Activated CD4-positive, alpha-beta T cell treated with anti-CD3 and anti-CD28 coated beads, Interleukin-2, amount 10 ng/mL, durations not matched to agents 7 days and 5 days (primary cell): ENCODE measurements at places on chromosomes 3 and 15. TPM values are rescaled to one million over a fixed set of nuclear protein-coding genes. Genes with fewer than 3 reads are reported as not detected.

DNA sequence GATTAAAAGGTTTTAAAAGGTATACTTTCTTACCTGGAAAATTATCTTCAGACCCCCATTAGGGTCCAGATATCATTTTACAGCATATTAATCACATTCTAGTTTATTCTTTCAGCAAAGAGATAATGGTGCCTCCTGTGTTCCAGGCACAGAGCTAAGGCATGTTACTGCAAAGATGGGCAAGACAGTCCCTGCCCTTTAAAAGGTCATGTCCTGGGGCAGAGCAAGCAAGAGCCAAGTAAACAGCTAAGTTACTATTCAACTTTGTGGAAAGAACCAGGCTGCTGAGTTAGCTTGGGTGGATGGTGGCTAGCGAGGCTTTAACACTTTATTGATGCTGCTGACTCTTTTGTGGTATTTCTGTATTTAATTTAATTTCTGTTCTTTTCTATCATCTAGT, 75.0 kb downstream of the LRRC28 start:
- no peak for DNase-seq

DNA sequence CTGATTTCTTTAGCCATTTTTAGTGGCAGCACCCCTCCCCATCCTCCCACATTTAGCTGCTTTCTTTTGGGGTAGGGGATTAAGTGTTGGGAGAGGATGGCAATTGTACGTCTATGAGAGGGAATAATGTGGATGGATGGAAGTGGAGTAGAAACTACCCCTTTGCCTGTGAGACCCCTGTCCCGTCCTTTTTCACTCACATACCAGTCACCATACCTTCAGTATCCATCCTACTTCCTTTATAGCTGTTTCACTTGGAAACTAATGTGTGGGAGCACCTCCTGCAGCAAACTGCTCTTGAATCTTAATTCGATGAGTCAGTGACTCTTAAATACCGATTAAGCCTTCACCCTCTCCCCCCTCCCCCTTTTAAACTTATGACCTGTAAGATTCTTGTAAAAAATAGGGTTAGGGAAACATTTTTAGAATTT, 730 bp downstream of the SPRED1 start:
- no peak for DNase-seq

DNA sequence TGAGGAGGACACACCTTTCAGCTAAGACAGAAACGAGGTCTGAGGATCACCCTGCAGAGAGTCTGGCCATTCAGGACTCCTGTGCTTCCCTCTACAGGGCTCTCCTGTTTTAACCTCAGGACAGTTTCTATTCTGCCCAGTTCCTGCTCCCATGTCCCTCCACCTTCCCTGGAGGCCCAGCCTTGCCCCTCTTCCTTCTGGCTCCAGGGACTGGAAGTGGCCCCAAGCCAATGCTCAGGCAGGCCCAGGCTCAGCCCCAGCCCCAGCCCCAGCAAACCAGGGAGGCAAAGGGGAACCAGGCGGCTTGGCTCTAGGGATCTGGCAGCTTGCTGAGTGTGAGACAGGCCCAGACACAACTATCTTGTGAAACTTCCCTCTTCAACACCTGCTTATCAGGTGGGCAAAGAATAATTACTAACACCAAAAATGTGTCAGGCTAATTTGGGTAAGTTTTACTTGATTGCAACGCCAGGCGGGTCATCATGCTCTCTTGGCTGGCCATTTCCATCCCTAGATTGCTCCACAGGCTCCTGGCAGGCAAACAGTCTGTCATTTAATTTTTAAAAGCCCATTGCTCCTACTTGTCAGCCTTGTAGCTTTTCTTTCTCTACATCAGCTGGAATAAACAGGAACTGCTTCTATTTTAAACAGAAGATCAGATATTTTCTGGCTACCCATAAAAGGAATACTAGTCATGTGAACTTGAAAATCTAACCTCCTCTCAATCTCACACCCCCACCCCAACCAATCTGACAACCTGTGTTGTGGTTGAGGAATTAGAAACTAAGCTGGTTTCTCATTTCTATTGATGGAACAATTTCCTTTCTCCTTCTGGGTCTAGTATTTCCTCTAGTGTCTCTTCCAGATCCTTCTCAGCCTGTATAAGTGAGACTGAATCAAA, 33.5 kb downstream of the UPK1B start:
- DNase-seq = peak; percentile 37

- no peak for DNase-seq
Observed at GRCh38 chr15:57797568-57798267, 91.2 kb downstream of the POLR2M start.

- no peak for DNase-seq
Observed at GRCh38 chr3:112569265-112569664, 7.4 kb downstream of the SLC35A5 start.

GRCh38 chr3:177374323-177374722, 177.0 kb upstream of the TBL1XR1 start:
- DNase-seq = no peak

DNA sequence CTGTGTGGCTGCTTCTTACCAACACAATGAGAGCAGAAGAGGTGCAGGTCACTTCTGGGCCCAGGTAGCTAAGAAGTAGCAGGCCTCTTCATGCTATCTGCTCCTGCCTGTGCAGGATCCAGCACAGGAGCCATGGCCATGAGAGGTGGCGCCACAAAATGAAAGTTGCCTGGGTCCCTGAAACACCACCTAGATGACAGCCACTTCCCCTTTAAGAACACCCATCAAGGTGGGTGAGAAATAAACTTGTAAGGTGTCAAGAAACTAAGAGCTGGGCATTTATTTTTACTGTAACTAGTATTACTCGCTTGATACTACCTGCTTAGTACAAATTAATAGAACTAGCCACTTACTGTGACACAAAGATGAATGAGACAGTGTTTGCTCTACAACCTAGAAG, 484.6 kb upstream of the TBL1XR1 start:
- DNase-seq = no peak

GRCh38 chr3:180059356-180059755, 22.6 kb upstream of the PEX5L start:
- DNase-seq = no peak

GRCh38 chr15:33132722-33133345, 61.7 kb downstream of the FMN1 start:
- no peak for DNase-seq

- no peak for DNase-seq
Observed at GRCh38 chr3:188948997-188949389, 222.8 kb upstream of the TPRG1 start.

GRCh38 chr15:67835297-67836133, 4.3 kb downstream of the RNU6-1 start:
- DNase-seq = no peak

- DNase-seq = no peak
Observed at GRCh38 chr3:184812662-184813042, 686 bp downstream of the VPS8 start.

GRCh38 chr3:54917174-54917573, 10.7 kb downstream of the LRTM1 start:
- DNase-seq = no peak

DNA sequence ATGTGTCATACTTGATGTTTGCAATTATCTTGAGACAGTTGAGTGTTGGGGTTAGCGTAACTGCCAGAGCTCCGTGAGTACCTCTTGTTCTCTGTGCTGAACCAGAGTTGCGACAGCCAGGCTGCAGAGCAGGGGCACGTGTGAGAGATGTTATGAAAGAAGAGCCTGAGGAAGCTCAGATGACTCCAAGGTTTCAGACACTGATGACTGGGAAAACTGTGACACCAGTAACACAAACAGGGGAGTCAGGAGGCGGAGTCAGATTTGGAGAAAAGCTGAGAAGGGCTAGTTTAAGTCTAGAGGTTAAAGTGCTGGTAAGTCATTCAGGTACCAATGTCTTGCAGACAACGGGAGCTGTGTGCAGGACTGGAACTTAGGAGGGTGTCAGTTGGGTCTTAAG, 45.0 kb downstream of the BLM start:
- no peak for DNase-seq

GRCh38 chr15:70669966-70670658, 93.2 kb downstream of the UACA start:
- DNase-seq = no peak

DNA sequence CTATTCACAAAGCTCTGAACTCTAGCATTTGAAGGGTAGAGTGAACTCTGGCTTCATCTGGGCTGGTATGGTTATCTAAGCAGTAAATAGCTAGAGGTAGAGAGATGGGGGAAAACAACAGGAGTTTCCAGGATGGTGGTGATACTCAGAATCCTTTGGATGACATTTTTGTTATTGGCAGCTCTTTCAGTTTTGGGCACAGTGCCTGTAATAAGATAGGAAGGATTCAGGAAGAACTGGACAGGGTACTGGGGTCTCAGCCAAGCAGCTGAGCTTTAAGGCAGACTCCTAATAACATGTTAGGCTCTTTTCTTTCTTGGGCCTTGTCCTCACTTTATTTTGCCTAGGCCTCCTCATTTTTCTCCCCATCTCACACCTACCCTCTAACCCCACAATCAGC, 338.5 kb downstream of the CADM2 start:
- no peak for DNase-seq

DNA sequence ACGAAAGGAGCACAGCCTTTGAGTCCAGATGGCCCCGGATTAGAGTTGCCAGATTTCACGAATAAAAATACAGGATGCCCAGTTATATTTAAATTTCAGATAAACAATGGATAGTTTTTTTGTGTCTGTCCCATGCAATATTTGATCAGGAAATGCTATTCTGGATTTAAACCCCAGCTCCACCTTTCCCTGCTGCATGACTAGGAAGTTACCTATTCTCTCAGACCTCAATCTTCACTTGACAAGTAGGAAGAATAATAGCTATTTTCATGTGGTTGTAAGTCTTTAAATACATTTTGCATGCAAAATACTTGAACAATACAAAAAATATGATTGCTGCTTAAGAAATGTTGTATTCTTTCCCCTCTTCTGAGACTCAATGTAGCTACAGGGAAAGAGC, 125.3 kb upstream of the P2RY1 start:
- no peak for DNase-seq

- no peak for DNase-seq
Observed at GRCh38 chr3:118742760-118743159, 291.9 kb downstream of the IGSF11 start.

DNA sequence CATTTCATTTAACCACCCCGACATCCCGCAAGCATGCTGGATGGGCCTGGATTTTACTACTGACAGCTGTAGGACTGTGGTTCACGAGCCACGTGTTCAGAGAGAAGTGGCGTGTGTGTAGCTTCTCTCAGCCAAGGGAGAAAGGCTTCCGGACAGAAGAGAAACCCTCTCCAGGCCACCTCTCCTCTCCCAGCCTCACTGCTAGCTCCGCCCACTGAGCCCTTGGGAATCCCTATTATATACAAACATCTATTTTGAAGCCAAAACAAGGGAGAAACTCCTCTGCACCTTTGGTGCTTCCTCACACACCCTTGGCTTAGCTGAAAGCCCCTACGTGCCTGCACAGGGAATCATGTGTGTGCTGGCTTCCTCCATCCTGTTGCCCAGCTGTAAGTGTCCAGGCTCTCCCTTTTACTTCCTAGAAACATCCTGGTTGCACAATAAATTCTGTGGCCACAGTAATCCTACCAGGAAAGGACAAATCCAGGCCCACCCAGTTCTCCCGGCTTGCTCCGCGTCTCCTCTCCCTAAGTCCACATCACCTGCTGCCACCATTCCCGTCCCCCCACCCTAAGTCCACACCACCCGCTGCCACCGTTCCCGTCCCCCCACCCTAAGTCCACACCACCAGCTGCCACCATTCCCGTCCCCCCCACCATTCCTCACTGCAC, 30.5 kb downstream of the PCSK6 start:
- DNase-seq = no peak

- no peak for DNase-seq
Observed at GRCh38 chr3:169285057-169286033, 378.2 kb downstream of the MECOM start.

DNA sequence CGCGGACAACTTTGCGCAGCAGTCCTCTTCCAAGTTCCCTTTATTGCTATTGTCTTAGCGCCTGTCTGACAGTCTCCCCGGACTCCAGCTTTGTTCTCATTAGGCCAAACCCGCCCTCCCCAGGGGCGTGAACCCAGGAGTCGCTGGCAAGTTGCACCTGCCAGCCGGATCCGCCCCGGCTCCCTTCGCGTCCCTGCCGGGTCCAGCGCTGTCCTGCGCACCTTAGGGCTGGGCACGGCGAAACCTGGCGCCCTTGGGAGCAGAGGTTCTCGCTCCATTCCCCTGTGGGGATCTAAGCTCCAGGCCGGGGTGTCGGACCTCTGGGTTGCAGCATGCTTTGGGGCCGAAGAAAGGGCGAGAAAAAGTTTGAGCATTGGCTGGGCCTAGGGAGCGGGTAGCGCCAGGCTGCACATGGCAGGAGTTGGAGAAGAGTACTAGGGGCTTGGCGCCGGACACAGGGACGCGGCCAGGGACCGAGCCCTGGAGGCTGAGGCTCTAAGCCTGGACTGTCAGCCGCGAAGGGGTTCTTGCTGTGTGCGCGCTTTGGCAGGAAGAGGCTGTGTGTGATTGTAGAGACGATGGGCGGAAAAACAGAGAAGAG, 335.1 kb upstream of the THRB start:
- no peak for DNase-seq

GRCh38 chr15:41501931-41502794, 8.5 kb downstream of the ITPKA start:
- DNase-seq = peak; percentile 50

DNA sequence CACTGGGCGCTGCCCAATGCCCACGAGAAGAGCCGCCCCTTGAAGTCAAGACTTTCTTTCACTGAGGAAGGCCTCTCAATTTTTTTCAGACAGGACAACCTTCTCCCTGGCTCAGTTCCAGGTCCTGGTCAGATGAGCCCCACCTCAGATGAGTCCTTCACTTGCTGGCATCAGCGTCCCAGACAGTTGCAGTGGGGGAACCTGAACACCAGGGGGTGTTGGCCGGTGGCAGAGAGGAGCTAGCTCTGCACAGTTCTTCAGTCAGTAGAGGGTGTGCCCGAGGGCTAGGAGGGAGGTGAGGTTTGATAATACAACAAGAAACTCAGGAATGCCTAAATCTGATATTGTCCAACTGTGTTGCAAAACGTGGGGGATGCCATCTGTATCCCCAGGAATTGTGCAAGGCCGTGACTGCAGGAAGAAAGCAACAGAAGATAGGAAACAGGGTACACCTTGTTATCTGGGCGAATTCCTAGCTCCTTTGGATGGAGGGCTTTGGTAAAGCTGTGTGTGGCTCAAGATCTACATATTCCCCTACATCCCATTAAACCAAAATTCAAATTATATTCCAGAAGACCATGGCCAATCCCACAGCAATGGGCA, 34.3 kb downstream of the CCR3 start:
- DNase-seq = peak; percentile 78

GRCh38 chr3:134299185-134299887, 48.7 kb upstream of the RYK start:
- no peak for DNase-seq

The BTLA gene
- 43.1 TPM for total RNA-seq

The COL6A5 gene
- not detected for total RNA-seq

The NAALADL2 gene
- not detected for total RNA-seq

The HIGD2B gene
- total RNA-seq = not detected

The ANKRD34C gene
- total RNA-seq = not detected

The GATA2 gene
- not detected for total RNA-seq

The MME gene
- total RNA-seq = not detected

The GRK7 gene
- not detected for total RNA-seq

The NKIRAS1 gene
- total RNA-seq = 3.0 TPM

The CPLX3 gene
- total RNA-seq = 0.19 TPM

The VPS39 gene
- total RNA-seq = 66.8 TPM

The GPR27 gene
- 1.2 TPM for total RNA-seq

The GCSAM gene
- 9.3 TPM for total RNA-seq

The TXNRD3 gene
- 1.3 TPM for total RNA-seq

The IMPG2 gene
- 0.37 TPM for total RNA-seq

The KLHL40 gene
- total RNA-seq = not detected

The ZNF385D gene
- not detected for total RNA-seq

The IL20RB gene
- total RNA-seq = 1.2 TPM
